ENCODE measurements at places on chromosomes 2 and 18.

DNA sequence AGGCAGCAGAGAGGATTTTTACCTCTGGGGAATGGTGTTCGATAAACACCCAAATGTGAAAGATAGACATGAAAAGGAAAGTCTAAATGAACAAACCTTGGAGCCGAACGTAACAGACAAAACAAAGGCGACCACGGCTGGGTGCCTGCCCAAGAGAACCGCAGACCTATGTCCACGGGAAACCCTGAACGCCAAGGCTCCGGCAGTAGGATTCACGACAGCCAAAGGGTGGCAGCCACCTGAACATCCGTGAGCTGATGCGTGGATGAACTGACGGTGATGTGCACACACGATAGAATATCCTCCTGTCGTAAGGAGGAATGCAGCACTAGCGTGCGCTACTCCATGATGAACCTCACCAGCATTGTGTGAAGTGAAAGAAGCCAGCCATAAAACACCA, 85.6 kb downstream of the MBP start:
- DNase-seq = no peak

DNA sequence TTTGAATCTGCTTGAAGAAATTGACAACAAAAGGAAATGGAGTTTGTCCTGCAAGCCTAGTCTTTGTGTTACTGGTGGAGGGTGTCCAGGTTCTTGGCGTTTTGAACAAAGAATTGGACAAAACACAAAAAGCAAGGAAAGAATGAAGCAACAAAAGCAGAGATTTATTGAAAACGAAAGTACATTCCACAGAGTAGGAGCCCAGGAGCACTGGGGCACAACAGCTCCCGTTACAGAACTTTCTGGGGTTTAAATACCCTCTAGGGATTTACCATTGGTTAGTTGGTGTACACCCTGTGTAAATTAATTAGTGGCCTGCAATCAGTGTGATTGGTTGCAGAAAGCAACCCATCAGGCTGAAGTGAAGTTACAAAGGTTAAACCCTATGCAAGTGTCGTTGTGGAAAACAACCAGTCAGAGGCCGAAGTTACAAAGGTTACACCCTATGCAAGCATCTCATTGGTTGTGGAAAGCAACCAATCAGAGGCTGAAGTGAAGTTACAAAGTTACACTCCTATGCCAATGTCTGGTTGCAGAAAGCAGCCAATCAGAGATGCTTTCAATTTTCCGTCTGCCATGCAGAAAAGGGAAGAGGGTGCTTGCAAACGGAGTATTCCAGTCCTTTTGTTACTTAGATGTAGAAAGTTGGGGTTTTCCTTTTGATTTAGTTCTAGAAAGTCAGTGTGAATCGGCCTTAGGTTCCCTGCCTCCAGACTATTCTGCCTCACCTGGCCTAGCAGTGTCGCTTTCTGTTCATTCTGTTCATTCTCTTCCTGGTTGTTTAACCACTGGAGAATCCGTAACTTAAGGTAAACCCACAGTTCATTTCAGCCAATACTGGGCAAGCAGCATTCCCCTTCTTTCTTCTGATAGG, 47.6 kb upstream of the PTH2R start:
- no peak for DNase-seq

GRCh38 chr2:184577743-184578142, 20.6 kb upstream of the ZNF804A start:
- no peak for DNase-seq

- DNase-seq = no peak
These were observed 260.5 kb downstream of the LTBP1 start for GRCh38 chr2:33207151-33207740.

GRCh38 chr2:9497017-9497416, 22.7 kb downstream of the IAH1 start:
- peak; percentile 34 for DNase-seq

DNA sequence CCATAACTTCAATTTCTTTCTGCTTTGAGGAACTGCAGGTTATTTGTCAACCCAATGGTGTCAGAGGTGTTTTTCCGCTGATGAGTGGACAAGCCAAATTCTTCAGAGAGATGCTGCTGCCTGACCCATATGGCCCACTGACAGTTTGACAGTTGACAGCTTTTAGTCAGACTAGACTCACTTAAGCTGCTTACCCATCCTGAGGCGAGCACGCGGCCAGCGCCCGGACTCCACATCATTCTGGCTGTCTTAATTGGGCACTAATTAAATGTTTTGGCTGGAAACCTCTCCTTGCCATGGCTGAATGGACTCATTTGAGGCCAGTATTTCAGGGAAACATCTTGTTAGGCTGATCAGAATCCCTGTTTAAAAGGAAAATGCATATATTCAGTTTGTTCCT, 316.1 kb upstream of the FANCL start:
- DNase-seq = no peak

GRCh38 chr2:101467306-101467705, 7.6 kb downstream of the RFX8 start:
- no peak for DNase-seq

DNA sequence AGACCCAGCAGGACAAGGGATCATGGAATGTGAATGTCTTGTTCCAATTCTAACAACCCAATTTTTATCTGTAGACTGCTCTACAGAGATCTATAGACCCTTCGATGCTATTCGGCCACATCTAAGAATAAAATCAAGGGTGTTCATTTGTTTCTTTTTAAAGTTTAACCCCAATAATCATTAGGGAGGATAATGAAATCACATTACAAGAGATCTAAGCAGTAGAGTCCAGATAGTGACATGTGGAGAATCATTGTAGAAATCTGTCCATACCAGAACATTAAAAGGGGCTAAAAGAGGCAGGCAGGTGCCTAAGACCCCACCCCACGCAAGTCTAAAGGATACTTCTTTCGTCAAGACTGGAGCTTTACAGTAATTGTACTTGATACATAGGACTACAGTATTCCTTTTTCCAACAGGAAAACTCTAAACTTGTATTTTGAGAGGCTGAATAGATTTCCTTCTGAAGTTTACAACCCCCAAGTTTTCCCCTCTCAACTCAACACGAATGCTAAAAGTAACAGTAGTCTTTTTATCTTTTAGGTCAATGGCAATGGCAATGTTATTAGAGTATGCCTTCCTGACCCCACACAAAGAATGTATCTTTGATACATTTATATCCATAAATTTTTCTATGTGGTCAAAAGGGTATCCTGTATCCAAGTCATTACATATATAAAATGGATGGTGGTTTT, 183.7 kb downstream of the TCF4 start:
- no peak for DNase-seq

DNA sequence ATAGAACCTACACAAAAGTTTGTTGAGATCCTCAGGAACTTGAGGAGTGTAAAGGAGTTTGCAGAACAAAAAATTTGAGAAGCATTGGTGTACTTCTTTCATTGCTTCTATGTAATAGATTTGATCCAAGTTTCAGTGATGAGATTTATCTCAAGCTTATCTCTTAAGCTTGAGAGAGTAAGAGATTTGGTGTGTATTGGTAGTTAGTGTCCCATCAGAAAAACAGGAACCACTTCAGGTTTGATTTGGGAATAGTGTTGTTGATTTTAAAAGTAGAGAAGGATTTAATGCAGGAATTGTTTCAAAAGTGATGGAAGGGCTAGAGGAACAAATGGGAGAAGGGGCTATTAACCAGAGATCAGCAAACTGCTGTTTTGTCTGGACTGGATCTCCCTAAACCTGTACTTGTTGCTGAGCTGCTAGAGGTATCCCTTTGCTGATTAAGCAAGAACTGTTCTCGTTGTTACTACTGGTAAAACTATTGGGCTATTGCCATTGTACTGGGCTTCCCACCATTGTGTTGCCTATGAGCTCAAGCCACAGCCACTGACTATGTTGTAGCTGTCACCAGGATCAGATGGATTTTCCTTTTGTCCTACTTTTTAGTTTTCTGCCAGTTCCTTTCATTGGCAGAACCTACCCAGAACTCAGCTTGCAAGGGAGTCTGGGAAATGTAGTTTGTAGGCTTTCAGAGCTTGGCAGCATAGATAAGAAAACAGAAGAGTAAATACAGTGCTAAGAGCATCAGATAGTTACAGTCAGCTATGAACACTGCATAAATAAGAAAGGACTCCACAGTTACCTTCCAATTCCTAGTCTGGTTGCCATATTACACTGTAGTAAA, 39.3 kb downstream of the RAB10 start:
- DNase-seq = no peak

DNA sequence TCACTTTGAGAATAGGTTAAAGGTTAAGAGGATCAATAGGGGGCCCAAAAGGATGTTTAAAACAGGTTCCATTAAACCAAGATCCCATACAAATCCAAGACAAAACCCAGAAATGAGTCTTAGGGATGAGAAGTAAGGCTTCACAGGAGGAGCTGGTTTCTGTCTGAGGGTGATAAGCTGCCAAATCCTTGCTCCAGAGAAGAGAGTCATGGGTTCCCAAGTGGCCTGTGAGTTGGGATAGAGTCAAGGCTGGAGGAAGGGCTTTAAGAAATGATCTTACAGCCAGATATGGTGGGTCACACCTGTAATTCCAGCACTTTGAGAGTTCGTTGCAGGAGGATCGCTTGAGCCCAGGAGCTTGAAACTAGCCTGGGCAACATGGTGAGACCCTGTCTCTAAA, 40.2 kb upstream of the LCLAT1 start:
- DNase-seq = no peak

DNA sequence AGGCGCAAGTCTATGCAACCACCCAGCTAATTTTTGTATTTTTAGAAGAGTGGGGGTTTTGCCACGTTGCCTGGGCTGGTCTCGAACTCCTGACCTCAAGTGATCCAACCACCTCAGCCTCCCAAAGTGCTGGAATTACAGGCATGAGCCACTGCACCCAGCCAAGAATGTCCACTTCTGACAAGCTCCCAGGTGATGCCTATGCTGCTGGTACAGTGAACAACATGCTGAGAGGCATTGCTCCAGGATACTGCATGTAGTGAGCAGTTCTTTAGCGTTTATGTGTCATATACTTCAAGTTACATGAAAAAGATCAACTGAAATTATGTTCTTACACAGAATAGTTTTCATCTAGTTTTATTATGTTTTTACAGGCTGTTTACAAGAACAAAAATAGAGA, 17.2 kb upstream of the ELAC1 start:
- no peak for DNase-seq

DNA sequence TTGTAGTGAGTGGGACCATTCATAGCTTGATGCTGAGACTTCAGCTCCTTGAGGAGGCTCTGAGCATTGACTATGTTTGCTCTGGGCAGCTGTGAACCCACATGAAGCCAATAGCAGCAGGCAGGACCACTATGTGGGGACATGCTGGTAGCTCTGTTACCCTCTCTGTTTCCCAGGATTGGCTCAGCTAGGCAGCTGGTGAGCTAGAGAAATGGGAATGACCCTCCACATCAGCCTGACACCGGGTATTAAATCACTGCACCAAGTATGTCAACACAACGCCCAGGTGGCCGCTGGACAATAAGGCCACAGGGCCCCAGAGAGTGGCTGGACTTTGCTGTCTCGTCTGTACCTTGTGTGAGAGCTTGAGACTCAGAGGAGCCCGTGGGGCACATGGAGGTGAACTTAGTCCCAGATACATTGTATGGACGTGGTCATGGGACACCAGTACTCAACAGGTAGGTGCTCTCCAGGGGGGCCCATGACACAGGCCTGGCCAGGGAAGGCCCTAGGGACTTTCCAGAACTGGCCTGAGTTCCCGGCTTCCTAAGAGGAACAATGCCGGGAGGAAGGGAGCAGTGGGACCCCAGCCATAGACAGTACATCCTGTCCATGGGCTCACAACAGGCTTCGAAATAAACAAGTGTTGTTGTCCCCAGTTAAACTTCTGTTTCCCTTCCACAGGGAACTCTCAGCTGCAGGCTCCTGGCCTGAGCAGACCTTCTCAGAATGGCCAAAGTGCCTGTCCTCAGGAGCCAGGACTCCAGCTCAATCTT, 35.2 kb downstream of the HS1BP3 start:
- DNase-seq = no peak

- no peak for DNase-seq
These were observed 344.2 kb downstream of the LPIN1 start for GRCh38 chr2:12090590-12090989.

DNA sequence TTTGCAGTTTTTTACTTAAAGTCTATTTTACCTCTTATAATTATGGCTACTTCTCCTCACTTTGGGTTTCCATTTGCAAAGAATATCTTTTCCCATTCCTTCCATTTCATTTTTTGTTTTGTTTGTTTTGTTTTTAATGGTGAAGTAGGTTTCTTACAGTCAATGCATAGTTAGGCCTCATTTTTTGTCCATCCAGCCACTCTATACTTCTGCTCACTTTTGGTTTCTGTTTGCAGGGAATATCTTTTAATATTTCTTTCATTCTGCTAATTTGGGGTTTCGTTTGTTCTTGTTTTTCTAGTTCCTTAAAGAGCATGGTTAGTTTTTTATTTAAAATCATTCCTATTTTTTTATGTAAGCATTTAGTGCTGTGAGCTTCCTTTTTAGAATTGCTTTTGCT, 339.4 kb downstream of the GRB14 start:
- DNase-seq = no peak

GRCh38 chr2:201633661-201634249, 9.5 kb downstream of the TMEM237 start:
- DNase-seq = no peak
